Fibroblast of the conjunctiva (primary cell): ENCODE measurements at places on chromosomes 2 and 18.

DNA sequence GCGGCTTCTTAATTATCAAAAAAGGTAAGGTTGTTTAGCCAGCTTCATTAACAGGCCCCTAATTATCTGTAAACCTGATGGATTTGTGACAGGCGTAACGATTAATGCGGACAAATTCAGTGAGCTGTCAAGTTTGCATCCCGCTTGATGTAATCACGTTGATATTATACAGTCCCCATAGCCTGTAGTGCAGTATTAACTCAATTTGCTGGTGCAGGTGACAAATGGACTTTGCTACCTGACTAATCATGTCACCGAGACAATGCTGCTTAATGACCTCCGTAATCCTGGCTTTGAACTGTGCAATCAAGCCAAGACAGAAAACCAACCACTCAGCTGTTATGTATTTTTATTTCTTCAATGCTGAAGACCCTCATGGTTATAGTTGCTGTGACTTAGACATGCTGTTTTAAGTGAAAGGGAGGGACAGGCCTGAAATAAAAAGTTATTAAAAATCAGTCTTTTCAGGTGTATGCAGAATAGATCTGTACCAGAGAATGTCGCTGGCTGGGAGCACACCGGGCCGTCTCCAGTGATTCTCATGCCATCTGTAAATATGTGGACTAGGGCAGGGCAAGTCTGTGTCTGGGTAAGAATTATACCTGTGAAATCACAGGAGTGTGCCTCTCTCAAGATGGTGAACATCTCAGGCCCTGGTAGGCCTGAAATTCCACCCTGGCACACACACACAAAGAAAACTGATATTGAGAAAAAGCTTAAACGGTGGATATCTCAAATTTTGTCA, 4.3 kb downstream of the TSHZ1 start:
- no peak for DNase-seq

GRCh38 chr2:131426727-131427126, 49.2 kb upstream of the TUBA3D start:
- no peak for DNase-seq

DNA sequence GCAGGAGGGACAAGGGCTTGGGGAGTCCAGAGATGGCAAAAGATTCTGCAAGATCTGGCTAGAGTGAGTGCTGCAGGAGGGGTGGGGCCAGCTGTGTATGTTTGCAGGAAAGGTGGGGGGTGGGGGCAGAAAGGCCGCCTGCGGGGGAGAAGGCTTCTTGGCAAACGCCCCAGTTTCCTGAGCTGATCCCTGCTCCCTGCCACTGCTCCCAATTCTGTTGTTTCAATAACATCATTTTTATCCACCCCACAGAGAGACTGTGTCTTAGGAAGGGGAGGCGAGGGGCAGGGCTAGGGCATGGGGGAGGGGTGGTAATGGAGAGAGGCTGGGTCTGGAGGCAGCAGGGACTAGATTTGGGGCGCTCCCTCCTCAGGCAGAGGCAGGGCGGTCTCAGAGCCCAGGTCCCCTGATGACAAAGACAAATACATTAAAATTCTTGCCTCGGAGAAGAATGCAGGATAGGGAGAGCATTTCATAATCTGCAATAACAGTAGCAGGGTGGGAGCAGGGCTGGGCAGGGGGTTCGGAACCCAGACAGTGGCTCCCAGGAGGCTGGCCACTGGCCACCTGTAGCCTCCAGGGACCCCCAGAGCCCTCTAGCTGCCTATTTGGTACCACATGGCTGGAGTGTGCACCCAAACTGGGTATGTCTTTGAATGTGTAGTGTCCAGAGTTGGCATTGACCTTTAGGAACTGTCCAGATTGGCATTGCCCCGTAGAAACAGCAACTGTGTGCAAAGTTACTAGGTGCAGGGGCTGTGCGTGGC, 2.1 kb upstream of the WNT6 start:
- DNase-seq: no peak

GRCh38 chr18:23352042-23352441, 101.0 kb upstream of the RIOK3 start:
- DNase-seq: no peak

DNA sequence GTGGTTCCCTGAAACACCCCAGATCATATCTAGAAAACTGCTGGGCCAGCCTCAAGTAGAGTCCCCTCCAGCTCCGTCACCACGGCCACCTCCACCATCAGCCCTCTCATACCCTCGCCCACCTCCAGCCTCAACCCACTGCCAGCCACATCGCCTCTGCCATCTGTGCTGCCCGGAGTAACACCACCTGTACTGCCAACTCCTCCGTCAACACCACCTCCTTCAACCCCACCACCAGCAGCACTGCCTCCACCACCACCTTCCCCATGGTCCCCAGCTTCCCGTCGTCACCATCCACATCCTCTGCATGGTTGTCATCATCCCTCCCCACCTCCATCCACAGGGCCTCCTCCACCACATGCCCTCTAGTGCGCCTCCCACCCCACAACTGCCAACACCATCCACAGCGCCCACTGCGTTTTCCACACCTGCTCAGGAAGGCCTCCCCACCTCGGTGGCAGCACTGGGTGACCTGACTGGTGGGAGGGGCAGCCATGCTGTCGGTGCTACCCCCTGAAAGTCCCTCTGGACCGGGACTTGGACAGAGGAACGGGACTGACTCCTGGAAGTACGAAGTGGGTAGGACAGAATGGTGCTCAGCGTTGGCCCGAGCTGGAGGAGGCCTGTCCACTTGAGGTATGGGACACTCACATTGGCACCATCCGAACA, 1.6 kb downstream of the SNED1 start:
- no peak for DNase-seq
